Muscle of leg (tissue), 16 donors: ENCODE measurements at places on chromosomes 3 and 15. TPM values are rescaled to one million over a fixed set of nuclear protein-coding genes. Genes with fewer than 3 reads are reported as not detected.

SPATA12 gene
- 0.04 TPM for total RNA-seq

VGLL3 gene
- total RNA-seq = 21.2 TPM

LMAN1L gene
- total RNA-seq = 0.04 TPM

PLSCR2 gene
- total RNA-seq = not detected

DNA sequence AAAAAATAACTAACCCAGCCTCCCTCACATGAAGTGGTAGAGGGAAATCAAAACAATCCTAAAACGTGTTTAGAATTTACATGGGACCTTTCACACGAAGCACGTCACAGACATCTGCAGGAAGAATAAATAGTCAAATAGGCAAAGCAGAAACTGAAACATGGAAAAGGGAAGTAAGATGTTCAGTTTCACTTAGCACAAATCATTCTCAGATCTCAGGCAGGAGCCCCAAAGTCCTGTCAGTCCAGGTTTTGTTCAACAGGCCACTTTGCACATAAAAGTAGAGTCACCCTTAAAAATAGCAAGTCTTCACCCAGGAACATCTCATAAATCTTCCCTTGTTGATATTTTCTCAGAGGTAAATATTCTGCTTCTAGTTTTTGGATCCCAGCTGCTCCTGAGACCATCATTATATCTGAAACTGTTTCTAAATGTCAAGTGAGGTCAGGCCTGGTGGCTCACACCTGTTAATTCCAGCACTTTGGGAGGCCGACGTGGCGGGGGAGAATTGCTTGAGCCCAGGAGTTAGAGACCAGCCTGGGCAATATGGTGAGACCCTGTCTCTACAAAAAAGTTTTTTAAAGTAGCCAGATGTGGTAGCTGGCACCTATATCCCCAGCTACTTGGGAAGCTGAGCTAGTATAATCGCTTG is 1.9 kb downstream of the RUBCN start:
- DNase-seq = peak; percentile 53
- peak overlapping the region; percentile 51 for H3K27ac ChIP-seq
- peaks cover 16% of the 10 kb centered on the region for H3K4me1 ChIP-seq
- no peak overlapping the region for H3K4me3 ChIP-seq

GRCh38 chr3:184630861-184631471 is 69.4 kb downstream of the EPHB3 start:
- peak; percentile 92 for DNase-seq
- H3K27me3 ChIP-seq = no peaks in the 10 kb centered on the region
- H3K4me1 ChIP-seq = peaks cover 70% of the 10 kb centered on the region
- H3K36me3 ChIP-seq = no peaks in the 10 kb centered on the region
- H3K27ac ChIP-seq = peak overlapping the region; percentile 91
